ENCODE measurements at places on chromosomes 7 and 10. TPM values are rescaled to one million over a fixed set of nuclear protein-coding genes. Genes with fewer than 3 reads are reported as not detected.

ODAD2 gene
- total RNA-seq, result 1.5 TPM

TMEM236 gene
- total RNA-seq, result 3.2 TPM

PRSS37 gene
- total RNA-seq, result not detected

RTKN2 gene
- total RNA-seq, result not detected

GRCh38 chr10:17171141-17171641, 30.3 kb downstream of the TRDMT1 start:
- no peak for DNase-seq
- H3K4me1 ChIP-seq, result no peaks in the 10 kb centered on the region
- H3K4me3 ChIP-seq, result no peak overlapping the region
- H3K36me3 ChIP-seq, result no peaks in the 10 kb centered on the region

- peaks cover 8% of the 10 kb centered on the region for H3K4me1 ChIP-seq
- H3K4me3 ChIP-seq, result peak overlapping the region; percentile 86
- peak; percentile 69 for DNase-seq
- no peaks in the 10 kb centered on the region for H3K36me3 ChIP-seq
These were observed 1.1 kb downstream of the EPHB6 start for GRCh38 chr7:142855756-142856564.

DNA sequence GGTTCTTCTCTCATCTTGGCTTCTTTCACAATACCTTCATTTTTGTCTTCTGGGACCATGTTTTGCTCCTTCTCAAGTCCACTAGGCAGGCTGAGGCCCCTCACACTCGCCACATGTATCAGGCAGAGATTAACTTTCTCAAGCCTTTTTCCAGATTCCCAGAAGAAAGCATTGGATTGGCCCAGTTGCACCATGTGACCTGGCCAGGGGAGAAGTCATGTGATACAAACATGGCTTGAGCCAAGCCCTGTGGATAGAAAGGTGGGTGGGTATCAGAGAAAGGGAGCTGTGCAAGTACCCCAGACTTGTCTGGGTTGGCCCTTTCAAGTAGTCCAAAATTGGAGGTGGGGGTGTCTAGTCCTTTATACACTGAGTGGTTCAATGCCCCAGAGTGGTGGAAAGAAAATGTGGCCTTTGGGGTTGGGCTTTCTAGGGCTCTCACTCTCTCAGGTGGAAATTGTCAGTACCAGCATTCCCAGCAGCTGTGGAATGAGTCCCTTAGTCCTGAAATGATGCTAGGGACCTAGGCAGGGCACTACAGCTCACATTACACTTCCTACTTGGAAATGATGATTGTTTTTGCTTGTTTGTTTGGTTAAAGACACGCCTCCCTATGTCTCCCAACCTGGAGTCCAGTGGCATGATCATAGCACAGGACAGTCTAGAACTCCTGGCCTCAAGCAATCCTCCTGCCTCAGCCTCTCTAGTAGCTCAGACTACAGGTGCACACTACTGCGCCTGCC, 36.9 kb upstream of the C10orf67 start:
- no peaks in the 10 kb centered on the region for H3K36me3 ChIP-seq
- H3K4me1 ChIP-seq, result no peaks in the 10 kb centered on the region
- DNase-seq, result no peak
- H3K27ac ChIP-seq, result no peak overlapping the region
- no peak overlapping the region for H3K4me3 ChIP-seq
